Hematopoietic multipotent progenitor cell treated with erythropoietin and hydrocortisone succinate and interleukin-3 and kit ligand, for 17 days (in vitro differentiated cells): ENCODE measurements at places on chromosomes 12 and 14.
A peak's percentile ranks its signal among the peaks of the same experiment; 100 is the strongest.

DNA sequence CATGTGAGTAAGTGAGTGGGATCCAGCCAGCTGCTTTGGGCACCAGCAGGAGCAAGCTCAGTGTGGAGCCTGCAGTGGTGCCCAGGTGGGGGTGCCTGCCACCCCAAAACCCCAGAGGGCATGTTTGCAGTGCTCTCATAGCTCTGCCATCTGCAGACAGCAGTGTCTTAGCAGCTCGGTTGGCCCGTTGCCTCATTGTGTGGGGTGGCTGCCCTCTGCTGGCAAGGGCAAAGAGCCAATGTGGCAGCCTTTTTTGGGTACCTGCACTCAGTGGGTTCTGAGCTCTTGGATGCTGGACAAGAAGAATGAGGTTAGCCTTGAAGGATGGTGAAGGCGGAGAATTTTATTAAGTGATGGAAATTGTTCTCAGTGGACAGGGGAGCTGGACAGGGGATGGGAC, 52.3 kb downstream of the NEUROD4 start:
- peak; percentile 69 for DNase-seq

DNA sequence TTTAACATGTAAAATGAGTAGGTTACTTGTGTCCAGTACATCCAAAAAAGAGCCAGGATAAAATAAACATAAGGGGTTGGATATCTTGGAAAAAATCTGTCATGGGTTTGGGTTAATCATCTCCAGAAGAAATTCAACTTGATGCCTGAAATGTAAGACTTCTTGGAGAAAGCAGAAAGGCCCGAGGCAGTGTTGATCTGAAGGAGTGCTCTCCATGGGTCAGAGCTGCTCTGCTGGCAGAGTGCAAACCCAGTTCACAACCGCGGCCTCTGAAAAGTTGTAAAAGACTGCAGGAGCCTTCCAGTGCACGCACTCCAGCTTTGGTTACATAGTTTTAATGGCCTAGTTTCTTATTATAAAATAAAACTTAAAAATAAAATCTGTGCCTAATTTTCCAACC, 97.3 kb upstream of the ALX1 start:
- DNase-seq: no peak

DNA sequence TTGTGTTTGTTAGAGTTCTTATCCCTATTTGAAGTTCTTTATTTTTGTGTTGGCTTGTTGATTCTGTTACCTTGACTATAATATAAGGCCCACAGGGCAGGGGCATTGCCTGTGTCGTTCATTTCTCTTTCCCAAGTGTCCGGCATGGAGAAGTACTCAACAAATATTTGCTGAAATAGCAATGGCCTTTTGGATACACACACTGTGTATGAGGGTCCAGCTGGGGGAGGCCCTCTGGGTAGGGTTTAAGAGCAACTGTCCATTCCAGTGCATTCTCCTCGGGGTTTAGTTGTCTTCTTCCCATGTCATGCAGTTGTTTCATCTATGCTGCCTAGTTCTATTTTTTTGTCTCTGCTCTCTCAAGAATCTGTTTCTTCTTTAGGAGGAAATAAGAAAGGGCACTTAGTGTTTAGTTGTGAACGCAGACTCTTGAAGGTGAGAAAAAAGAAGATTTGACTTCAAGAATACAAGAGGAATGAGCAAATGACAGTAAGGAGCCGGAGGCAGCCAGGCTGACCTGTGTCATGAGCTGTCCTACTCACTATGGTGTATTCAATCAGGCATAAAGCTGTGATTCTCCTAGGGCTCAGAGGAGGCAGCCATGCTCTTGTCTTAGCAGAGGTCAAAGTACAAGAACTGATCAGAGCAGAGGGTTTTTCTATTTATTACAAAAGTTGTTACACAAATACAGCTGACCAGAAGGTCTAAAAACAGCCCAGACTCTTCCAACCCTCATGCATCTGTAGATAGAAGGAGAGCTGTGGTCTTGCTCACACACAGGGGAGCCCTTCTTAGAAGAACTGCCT, 10.2 kb downstream of the ERG28 start:
- DNase-seq: no peak

GRCh38 chr12:87679251-87679650, 349.9 kb downstream of the C12orf50 start:
- no peak for DNase-seq

DNA sequence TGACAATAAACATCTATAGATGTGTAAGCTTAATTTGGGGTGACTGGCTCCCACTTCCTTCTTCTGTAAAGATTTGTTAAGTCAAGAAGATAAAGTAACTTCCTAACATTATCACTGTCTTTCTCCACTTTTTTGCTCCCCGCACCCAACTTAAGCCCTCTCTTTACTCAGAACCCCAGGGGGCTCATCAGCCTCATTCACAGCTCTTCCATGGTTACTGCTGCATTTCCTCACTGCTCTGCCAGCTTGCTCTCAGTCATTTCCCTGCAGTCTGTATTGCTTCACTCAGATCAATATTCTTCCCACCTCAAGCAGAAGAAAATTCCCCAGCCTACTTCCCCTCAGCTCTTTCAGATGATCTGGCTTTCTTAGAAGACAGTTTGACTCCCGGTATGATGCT, 102.0 kb downstream of the PIK3C2G start:
- DNase-seq: no peak
